ENCODE measurements at places on chromosomes 1 and 21. TPM values are rescaled to one million over a fixed set of nuclear protein-coding genes. Genes with fewer than 3 reads are reported as not detected.

Gene GBP6
- total RNA-seq, result not detected

Gene SLAMF9
- 0.43 TPM for total RNA-seq

Gene PBX1
- total RNA-seq, result 16.4 TPM

Gene MYOG
- not detected for total RNA-seq

Gene PAPPA2
- total RNA-seq, result 0.01 TPM

Gene IFI44
- total RNA-seq, result 0.82 TPM

Gene BRDT
- total RNA-seq, result not detected

Gene NBPF20
- 3.0 TPM for total RNA-seq

Gene SH3BGR
- total RNA-seq, result 0.26 TPM

Gene IL22RA1
- 8.6 TPM for total RNA-seq

Gene BLACAT1
- not detected for total RNA-seq

Gene GCSAML
- total RNA-seq, result not detected

Gene UQCRHL
- total RNA-seq, result 5.7 TPM

Gene TNNI3K
- not detected for total RNA-seq

Gene JAM2
- total RNA-seq, result 0.06 TPM

Gene HIPK1
- 20.2 TPM for total RNA-seq

Gene RNU1-4
- total RNA-seq, result not detected

Gene APCS
- total RNA-seq, result 0.08 TPM

Gene CD48
- not detected for total RNA-seq

Gene ZFP69B
- 2.2 TPM for total RNA-seq

Gene CCDC181
- total RNA-seq, result 0.29 TPM

Gene WLS
- 15.0 TPM for total RNA-seq
